ENCODE measurements at places on chromosomes 2 and 18. TPM values are rescaled to one million over a fixed set of nuclear protein-coding genes. Genes with fewer than 3 reads are reported as not detected.
A peak's percentile ranks its signal among the peaks of the same experiment; 100 is the strongest.

CCDC74B gene
- not detected for total RNA-seq

ALPG gene
- not detected for total RNA-seq

PELI1 gene
- 405 TPM for total RNA-seq

UGT1A8 gene
- total RNA-seq: not detected

THAP4 gene
- total RNA-seq: 47.8 TPM

SLC9A4 gene
- not detected for total RNA-seq

ADAM23 gene
- total RNA-seq: 0.10 TPM

LYPD1 gene
- not detected for total RNA-seq

DNA sequence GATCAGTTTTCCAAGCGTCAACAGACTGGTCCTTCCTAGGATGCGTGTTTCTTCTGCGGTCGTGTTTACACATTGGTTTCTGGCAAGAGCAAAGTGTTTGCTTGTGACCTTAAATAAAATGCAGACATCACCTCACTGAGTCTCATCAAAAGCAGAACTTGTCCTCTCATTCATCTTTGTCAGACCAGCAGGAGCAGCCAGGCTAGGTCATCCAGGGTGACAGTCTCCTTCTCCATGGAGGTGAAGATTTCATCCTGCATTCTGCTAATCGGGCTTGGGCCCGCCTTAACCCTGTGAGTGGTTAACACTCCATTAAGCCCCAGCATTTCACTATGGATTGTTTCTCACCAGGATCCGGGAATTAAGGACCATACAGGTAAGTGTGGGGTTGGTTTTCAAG lies 64.2 kb upstream of the PID1 start:
- H3K4me3 ChIP-seq: no peak overlapping the region
- H3K4me1 ChIP-seq: no peaks in the 10 kb centered on the region
- no peaks in the 10 kb centered on the region for H3K27me3 ChIP-seq
- DNase-seq: no peak
- H3K27ac ChIP-seq: no peak overlapping the region

- H3K36me3 ChIP-seq: no peaks in the 10 kb centered on the region
- no peak for DNase-seq
- no peak overlapping the region for H3K27ac ChIP-seq
These were observed 54.9 kb downstream of the FHOD3 start for GRCh38 chr18:36352384-36352783.

DNA sequence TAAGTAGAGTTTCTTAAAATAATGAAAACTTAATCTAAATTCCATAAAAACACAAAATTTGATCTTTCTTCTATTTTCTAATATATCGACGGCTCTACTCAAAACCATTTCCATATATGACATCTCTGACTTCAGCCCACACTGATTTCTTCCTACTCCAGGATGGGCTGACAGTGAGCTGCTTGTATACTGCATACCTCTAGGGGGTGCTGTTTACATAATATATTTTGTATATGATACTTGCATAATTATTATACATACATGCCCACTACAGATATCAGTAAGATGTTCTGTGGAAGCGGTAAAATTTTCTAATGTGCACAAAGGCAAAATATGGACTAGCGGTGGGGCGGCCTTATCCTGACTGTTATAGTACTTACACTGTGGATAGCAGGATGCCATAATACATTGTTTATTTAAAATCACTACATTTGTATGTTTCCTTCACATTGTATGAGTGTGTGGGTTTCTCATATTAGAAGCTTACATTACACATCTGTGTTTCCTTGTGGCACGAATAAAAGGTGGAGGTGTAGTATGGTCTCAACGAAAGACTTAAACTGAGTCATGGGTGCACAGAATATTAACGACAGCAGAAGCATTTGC lies 66.1 kb upstream of the NXPH2 start:
- no peak for DNase-seq
- H3K27me3 ChIP-seq: no peaks in the 10 kb centered on the region
- H3K4me3 ChIP-seq: no peak overlapping the region
- no peaks in the 10 kb centered on the region for H3K4me1 ChIP-seq

DNA sequence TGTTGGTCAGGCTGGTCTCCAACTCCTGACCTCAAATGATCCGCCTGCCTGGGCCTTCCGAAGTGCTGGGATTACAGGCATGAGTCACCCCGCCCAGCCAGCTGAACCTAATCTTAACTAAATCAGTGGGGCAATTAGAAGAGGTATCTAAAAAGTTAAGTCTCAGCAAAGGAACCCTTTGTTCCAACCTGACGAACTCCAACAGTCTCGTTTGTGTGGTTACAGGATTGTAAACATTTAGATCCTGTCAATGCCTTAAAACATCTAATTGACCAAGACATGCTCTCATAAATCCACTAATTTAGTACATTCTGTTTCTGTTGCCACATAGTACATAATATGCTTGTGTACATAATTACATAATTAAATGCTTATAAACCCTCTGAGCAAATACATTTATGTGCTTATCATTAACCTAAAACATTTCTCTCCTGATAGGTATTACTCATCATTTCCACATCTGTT lies 31.1 kb upstream of the STK39 start:
- no peak overlapping the region for H3K27ac ChIP-seq
- no peak for DNase-seq
- no peaks in the 10 kb centered on the region for H3K4me1 ChIP-seq
- H3K36me3 ChIP-seq: no peaks in the 10 kb centered on the region
- no peak overlapping the region for H3K4me3 ChIP-seq
- H3K27me3 ChIP-seq: peaks cover 7% of the 10 kb centered on the region

GRCh38 chr2:203450561-203450960 lies 84.5 kb downstream of the RAPH1 start:
- H3K27me3 ChIP-seq: no peaks in the 10 kb centered on the region
- no peak overlapping the region for H3K27ac ChIP-seq
- no peaks in the 10 kb centered on the region for H3K4me1 ChIP-seq
- H3K4me3 ChIP-seq: no peak overlapping the region
- H3K36me3 ChIP-seq: no peaks in the 10 kb centered on the region
- no peak for DNase-seq

DNA sequence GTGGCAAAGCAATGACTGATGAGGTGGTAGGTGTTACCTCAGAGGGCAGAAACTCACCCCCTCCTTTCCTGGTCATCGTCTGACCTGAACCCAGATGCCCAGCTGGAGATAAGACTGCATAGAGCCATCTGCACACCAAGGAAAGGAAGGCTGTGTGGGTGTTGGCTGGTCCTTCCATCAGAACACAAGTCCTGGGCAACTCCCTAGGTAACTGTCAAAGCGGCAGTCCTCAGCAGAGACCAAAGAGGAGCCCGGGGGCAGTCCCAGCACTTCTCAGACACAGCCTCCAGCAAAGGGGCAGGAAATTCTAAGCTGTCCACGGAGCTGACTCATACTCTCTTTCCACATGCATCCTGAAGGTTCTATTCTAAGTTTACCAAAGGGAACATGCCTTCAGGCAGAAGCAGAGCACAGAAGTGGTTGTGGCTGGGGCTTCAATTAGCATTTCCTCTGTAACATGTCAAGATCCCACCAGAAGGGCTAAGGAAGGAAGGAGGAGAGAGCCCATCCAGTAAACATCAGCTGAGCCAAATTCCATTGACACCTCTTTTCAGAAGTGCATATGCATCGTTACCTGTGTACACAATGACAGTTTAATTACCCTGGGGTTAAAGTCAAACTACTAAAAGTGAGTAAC lies 54.7 kb downstream of the SPRED2 start:
- H3K4me1 ChIP-seq: peaks cover 15% of the 10 kb centered on the region
- no peak overlapping the region for H3K4me3 ChIP-seq
- DNase-seq: no peak
- H3K27me3 ChIP-seq: no peaks in the 10 kb centered on the region
- H3K36me3 ChIP-seq: no peaks in the 10 kb centered on the region
- no peak overlapping the region for H3K27ac ChIP-seq

GRCh38 chr2:208072250-208072892 lies 47.0 kb upstream of the PLEKHM3 start:
- no peaks in the 10 kb centered on the region for H3K27me3 ChIP-seq
- DNase-seq: peak; percentile 48
- H3K27ac ChIP-seq: no peak overlapping the region

DNA sequence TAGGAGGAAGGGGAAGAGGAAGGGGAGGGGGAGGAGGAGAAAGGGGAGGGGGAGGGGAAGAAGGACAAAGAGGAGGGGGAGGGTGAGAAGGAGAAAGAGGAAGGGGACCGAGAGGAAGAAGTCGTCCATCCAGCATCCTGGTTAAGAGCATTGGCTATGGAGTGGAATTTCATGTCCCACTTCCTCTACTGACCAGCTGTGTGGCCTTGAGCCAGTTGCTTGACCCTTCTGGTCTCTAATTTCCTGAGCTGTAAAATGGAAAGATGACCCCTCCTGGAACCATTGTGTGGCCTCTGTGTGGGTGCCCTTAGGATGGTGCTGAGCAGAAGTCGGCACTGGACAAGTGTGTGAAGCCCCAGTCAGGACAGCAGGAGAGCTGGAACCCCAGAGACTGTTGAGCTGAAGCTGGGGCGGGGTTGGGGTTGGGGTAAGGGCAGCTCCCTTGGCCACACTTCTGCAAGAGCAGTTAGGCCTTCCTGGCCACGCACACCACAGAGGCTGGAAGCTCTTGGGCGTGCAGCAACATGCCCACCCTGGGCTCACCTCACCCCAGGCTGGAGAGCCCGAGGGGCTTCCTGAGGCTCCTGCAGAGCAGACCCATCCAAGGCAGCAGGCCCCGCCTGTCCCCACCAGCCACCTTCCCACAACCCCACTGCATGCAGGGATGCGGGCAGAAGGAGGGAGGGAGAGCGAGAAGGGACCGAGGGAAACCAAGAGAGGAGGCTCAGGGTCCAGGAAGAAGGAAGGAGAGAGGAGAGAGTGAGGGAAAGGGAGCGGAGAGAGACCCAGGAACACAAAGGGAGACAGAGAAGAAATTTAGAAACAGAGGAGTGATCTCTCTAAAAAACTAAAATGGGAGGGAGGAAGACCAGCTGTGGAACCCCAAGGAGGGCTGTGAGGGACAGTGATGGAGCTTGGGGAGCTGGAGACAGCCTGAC lies 16.2 kb downstream of the ADRA2B start:
- no peaks in the 10 kb centered on the region for H3K4me1 ChIP-seq
- H3K36me3 ChIP-seq: no peaks in the 10 kb centered on the region

- H3K4me3 ChIP-seq: no peak overlapping the region
- DNase-seq: no peak
- H3K4me1 ChIP-seq: no peaks in the 10 kb centered on the region
- H3K27ac ChIP-seq: no peak overlapping the region
- H3K36me3 ChIP-seq: no peaks in the 10 kb centered on the region
These were observed 317.2 kb downstream of the TSN start for GRCh38 chr2:122072666-122073065.

DNA sequence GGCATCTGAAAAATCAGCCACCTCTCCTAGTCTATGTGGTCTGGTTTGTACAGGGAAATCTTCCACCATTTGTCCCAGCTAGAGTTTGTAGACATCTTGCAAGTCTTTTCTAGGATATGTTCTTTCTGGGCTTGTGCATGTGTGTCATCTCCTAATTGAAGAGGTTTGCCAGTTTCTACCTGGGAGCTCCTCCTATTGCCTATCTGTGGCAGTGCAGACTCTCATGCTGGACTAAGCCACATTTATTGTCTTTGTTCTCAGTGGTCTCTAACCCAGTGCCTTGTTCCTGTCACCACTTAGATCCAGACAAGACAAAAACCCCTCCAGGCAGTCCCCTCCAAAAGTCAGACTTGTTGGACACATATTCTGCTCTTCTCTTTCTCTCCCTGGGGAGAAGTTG lies 72.0 kb upstream of the MRPS9 start:
- H3K4me3 ChIP-seq: no peak overlapping the region
- H3K27me3 ChIP-seq: no peaks in the 10 kb centered on the region
- no peaks in the 10 kb centered on the region for H3K4me1 ChIP-seq
- H3K36me3 ChIP-seq: no peaks in the 10 kb centered on the region
- H3K27ac ChIP-seq: no peak overlapping the region
- no peak for DNase-seq

- H3K27ac ChIP-seq: no peak overlapping the region
- no peaks in the 10 kb centered on the region for H3K27me3 ChIP-seq
- H3K4me1 ChIP-seq: peaks cover 23% of the 10 kb centered on the region
- H3K4me3 ChIP-seq: no peak overlapping the region
- H3K36me3 ChIP-seq: no peaks in the 10 kb centered on the region
These were observed 33.5 kb upstream of the IL1R1 start for GRCh38 chr2:102109016-102109415.

DNA sequence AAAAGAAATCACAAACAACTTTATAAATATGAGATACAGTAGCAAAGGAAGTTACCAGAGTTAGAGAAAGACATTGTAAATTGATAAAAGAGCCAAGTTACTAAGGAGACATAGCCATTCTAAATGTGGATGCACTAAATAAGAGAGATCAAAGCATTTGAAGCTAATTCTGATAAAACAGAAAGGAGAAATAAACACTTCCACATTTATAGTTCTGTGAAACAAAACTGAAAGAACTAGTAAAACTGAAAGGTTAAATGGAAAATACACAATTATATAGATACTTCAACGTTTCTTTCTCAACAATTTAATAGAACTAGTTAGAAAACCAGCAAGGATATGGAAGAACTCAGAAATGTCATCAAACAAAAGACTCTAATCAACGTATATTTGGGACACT lies 309.0 kb upstream of the CDH2 start:
- H3K27ac ChIP-seq: no peak overlapping the region
- no peaks in the 10 kb centered on the region for H3K27me3 ChIP-seq
- H3K4me1 ChIP-seq: no peaks in the 10 kb centered on the region
- no peak overlapping the region for H3K4me3 ChIP-seq
- no peaks in the 10 kb centered on the region for H3K36me3 ChIP-seq
- no peak for DNase-seq

DNA sequence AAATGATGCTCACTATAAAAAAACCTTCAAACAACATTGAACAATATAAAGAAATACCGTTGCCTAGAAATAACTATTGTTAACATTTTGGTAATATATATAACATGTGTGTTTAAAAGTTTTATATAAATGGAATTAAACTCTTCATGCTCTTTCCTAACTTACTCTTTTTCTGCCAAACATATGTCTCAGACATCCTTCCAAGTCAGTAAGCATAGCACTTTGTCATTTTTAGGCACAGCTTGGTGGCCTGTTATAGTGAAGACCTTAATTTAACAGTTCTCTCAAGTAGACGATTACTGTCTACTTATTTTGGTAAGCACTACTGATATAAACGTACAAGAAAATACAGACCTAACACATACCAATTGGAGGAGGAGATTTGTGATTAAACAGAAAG lies 23.9 kb downstream of the ABCG5 start:
- no peaks in the 10 kb centered on the region for H3K27me3 ChIP-seq
- no peak overlapping the region for H3K4me3 ChIP-seq
- no peak for DNase-seq

GRCh38 chr2:239020541-239021041 lies 172.7 kb downstream of the TWIST2 start:
- H3K27ac ChIP-seq: no peak overlapping the region
- no peaks in the 10 kb centered on the region for H3K27me3 ChIP-seq
- DNase-seq: no peak
- no peaks in the 10 kb centered on the region for H3K36me3 ChIP-seq

- no peak for DNase-seq
- H3K27ac ChIP-seq: no peak overlapping the region
- peaks cover 12% of the 10 kb centered on the region for H3K27me3 ChIP-seq
- no peaks in the 10 kb centered on the region for H3K36me3 ChIP-seq
- H3K4me1 ChIP-seq: no peaks in the 10 kb centered on the region
These were observed 56.9 kb downstream of the E2F6 start for GRCh38 chr2:11408959-11409571.
